ENCODE measurements at places on chromosomes 11 and 22.

GRCh38 chr11:78000193-78000592, 5.7 kb upstream of the INTS4 start:
- peak; percentile 85 for DNase-seq

GRCh38 chr11:73087730-73088129, 54.4 kb downstream of the FCHSD2 start:
- peak; percentile 28 for DNase-seq

DNA sequence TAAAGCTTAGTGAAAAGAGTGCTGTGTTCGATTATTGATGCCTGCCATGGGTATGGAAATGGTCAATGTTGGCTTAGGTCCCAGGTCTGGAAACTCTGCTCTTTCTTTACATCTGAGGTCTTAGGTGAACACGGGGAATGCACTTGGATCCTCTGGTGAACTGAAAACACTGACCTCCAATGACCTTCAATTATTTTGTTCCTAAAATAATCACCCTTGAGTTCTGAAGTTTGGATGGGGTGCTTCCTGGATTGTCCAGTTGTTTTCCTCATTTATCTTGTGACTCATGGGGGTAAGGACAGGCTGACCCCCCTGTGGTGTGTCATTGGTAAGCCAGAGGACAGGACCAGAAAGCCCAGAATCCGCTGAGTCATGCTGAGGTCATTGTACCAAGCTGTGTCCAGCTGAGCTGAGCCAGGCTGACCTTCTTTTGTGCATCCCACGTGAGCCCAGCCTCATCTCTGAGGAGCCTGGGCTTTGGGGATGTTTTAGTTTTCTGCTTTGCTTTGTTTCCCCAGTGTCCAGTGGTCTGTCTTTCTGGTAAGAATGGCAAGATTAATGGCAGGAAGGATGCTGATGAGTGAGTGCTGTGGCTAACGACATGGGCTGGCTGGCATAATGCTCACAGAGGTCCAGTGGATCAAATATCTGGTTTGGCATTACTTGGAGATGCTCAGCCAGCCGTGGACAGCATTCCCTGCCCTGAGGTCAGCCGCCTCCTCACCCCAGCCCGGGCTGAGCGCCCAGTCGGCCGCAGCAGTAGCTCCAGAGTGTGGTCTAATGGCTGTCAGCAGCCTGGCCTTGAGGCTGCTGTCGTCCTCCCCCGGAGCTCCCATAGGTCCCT, 35.6 kb downstream of the AMPD3 start:
- DNase-seq, result peak; percentile 97

- DNase-seq, result no peak
Measured at GRCh38 chr11:44748606-44749005, 21.8 kb downstream of the TSPAN18 start.

DNA sequence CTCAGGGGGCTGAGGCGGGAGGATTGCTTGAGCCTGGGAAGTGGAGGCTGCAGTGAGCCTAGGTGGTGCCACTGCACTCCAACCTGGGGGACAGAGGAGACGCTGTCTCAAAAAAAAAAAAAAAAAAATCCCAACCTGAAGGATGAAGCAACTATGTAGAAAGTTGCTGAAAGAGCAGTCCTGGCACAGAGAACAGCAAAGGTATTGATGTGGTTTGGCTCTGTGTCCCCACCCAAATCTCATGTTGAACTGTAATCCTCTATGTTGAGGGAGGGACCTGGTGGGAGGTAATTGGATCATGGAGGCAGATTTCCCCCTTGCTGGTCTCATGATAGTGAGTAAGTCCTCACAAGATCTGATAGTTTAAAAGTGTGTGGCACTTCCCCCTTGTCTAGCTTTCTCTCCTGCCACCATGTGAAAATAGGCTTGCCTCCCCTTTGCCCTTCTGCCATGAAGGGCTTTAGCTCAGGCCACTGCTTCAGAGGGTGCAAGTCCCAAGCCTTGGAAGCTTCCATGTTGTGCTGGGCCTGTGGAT, 10.7 kb upstream of the SERPING1 start:
- DNase-seq, result peak; percentile 13

GRCh38 chr11:107563702-107564101, 1.8 kb downstream of the ALKBH8 start:
- peak; percentile 78 for DNase-seq

- DNase-seq, result peak; percentile 28
Measured at GRCh38 chr11:129208863-129209262, 16.7 kb upstream of the ARHGAP32 start.

GRCh38 chr22:43571181-43571580, 159.4 kb downstream of the MPPED1 start:
- no peak for DNase-seq

- DNase-seq, result no peak
Measured at GRCh38 chr11:6442441-6442840, 1.7 kb upstream of the HPX start.

DNA sequence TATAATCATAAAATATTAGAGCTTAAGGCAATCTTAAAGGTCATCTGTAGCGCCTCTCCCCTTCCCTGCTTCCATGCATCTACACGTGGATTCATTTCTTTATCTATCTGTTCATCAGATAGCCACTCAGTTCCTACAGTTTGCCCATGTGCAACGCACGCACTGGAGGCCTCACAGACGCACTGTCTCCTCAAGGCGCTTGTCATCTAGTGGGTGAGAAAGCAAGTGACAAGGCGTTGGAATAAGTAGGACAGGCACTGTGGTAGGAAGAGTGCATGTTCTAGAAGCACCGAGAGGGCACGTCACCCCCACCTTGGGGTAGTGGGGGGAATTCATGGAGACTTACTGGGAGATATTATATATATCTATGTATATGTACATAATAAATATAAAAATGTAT, 20.8 kb upstream of the JAM3 start:
- no peak for DNase-seq

DNA sequence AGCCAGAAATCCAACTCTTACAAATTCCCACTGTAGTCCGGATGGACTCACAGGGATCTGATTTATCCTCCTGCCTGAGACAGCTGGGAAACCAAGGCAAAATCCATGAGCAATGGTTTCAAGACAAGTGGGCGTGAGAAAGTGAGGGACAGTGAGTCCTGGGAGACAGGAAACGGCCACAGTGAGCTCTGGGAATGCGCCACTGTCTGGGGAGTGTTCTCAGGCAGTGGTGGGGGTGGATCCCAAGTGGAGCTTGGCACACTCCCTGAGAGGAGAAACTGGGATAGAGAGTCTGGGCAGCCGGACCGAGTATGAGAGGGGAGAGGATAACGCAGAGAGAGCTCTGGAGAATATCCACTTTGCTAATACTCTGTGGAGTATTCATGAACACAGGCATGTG, 9.8 kb downstream of the IL17REL start:
- no peak for DNase-seq

DNA sequence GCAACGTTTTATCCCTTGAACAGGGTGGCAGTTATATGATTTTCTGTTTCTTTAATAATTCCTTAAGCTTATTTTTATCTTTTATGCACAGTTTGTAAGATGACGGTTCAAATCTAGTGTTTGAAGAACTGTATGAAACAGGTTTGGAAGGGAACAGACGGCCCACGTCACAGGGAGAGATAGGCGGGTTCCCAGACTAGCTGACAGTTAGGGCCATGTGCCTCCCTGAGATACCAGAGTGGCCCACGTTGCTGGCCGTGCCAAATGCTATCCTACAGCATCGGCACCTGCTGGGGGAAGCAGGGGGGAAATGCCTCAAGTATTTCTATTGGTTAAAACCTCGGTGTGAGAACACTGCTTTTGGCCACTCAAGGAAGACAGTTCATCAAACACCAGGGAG, 50.2 kb upstream of the BID start:
- no peak for DNase-seq

DNA sequence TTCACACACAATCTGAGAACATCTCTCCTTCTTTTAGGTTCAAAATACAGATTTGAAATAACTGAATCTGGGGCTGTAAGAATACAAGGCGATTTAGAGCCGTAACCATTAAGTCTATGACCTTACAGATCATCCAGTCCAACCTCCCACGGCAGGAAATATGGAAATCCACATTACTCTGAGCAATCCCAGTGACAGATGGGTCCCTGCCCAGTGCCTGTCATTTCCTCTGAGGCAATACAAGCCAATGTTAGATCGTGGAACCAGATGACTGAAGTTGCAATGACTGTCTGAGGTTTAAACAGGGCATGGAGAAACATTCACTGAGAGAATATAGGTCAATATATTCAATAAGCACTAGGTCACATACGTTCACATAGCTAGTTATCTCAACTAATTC, 77.4 kb upstream of the OR5AK2 start:
- no peak for DNase-seq

DNA sequence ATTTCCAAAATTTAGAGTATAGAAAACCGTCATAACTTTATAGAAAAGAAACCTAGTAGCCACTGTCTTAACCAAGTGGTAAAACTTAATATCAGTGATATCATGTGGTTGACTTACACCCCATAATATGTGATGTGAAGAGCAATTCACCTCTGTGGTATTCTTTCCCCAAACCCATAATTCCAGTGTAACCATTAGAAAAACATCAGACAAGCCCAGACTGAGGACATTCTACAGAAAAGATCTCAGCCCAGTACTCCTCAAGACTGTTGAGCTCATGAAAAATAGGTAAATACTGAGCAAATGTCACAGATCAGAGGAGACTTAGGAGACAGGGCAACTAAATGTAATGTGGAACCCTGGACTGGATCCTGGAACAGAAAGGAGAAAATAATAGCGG, 134.6 kb downstream of the PGR start:
- no peak for DNase-seq

DNA sequence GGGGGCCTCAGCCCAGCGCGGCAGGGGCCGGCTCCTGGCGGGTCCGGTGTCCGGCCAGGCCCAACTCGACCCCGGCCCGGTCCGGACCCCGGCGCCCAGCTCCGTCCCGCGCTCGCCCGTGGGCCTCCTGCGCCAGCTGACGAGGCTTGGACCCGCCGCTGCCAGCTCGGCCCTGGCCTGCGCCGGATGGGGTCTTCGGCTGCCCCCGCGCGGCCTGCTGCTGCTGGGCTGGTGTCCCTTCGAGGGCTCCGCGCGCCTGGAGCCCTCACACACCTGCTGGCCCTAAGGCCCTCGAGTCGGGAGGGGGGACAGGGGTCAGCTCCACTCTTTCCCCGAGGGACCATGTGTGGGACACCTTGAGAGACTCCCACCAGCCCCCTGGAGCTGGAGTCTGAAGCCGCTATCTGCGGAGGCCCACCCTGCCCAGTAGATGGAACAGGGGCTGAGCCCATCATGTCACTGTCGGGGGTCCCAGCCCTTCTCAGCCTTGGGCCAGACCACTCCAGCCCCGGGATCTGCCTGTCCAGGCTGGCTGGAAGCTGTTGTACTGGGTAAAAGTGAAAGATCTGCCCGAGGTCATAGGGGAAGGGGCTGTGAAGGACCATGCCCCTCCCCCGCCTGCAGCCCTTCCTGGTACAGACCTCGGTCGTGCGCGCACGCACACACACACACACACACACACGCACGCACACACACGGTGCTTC, 768 bp upstream of the CDKN1C start:
- peak; percentile 13 for DNase-seq

- no peak for DNase-seq
Measured at GRCh38 chr11:44883277-44883676, 67.4 kb downstream of the TP53I11 start.

- no peak for DNase-seq
Measured at GRCh38 chr11:11335043-11335442, 18.0 kb downstream of the CSNK2A3 start.

DNA sequence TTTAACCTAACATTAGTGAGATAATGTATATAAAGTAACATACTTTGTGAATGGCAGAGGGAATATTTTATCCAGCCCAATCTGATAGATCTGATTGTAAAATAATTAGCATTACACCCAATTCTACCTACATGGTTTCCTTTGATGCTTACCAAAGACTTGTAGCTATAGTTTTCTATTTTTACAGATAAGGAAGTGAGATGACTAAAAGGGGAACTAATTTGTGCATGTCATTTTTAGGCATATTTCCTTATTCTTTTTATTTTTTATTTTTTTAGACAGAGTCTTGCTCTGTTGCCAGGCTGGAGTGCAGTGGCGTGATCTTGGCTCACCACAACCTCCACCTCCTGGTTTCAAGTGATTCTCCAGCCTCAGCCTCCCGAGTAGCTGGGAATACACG, 793.7 kb upstream of the LRRC4C start:
- no peak for DNase-seq

DNA sequence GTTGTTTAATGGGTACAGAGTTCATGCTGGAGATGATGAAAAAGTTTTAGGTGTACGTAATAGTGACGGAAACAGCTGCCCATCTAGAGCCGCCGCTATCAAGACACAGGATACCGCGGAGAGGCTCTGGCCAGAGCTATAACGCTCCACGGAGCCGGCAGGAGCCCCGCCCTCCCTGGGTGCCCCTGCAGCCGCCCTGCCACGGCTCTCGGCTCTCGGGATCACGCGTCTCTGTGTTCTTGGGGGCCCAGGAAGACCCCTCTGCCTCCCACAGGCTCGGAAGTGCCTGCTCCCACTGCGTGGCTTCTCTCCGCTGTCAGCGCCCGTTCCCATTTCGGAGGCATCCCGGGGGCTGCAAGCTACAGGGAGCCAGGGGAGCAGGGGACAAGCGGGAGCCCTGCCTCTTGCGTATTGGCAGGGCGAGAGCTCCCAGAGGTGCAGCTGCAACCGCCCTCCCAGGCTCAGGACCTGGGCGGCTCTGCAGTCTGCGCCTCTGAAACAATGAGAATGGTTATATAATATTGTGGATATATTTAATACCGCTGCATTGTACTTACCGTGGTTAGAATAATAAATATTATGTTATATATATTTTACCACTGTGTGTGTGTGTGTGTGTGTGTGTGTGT, 13.7 kb downstream of the GLYATL2 start:
- no peak for DNase-seq

DNA sequence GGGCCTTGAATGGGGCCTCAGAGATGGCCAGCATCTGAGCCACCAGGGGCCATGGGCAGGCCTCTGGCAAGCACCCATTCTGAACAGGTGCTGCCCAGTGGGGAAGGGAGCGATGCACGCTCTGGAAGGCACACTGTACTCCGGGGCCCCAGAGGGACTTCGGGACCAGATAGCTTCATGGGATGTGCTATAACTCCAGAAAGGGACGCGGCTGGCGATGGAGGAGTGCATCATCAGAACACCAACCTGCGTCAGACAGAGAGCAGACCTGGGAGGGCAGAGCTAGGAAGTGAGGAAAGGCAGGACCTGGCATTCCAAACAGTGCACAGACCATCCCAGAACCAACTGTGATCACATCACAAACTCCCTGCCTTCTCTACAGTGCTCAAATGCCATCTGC, 16.8 kb downstream of the DGCR2 start:
- no peak for DNase-seq

- DNase-seq, result no peak
Measured at GRCh38 chr11:74838188-74838587, 89.5 kb downstream of the RNF169 start.

DNA sequence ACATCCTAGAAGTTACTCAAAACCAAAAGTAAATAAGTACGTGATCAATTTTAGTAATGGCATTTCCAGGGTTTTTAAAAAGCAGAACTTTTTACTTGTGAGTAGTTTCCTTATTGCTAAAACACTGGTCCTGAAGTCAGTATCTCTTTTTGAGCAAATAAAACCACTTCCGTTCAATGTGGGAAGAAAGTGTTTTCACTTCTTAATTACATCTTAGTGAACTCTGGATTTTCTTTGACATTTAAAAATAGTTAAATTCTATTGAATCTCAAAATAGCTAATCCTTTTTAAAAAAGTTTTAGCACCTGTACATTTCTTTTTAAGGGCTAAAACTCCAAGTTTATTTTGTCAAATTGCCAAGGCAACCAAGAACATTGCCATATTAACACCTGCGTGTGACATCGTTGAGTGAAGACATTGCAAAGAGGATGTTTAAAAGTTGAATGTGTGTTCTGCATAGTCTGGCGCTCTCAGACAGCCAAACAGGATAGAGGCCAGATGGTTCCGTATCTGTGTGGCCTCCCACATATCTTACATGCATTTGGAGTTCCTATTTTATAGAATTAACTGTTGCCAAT, 17.2 kb upstream of the OR5B21 start:
- no peak for DNase-seq
